ENCODE measurements at places on chromosomes 11 and 22. TPM values are rescaled to one million over a fixed set of nuclear protein-coding genes. Genes with fewer than 3 reads are reported as not detected.

DNA sequence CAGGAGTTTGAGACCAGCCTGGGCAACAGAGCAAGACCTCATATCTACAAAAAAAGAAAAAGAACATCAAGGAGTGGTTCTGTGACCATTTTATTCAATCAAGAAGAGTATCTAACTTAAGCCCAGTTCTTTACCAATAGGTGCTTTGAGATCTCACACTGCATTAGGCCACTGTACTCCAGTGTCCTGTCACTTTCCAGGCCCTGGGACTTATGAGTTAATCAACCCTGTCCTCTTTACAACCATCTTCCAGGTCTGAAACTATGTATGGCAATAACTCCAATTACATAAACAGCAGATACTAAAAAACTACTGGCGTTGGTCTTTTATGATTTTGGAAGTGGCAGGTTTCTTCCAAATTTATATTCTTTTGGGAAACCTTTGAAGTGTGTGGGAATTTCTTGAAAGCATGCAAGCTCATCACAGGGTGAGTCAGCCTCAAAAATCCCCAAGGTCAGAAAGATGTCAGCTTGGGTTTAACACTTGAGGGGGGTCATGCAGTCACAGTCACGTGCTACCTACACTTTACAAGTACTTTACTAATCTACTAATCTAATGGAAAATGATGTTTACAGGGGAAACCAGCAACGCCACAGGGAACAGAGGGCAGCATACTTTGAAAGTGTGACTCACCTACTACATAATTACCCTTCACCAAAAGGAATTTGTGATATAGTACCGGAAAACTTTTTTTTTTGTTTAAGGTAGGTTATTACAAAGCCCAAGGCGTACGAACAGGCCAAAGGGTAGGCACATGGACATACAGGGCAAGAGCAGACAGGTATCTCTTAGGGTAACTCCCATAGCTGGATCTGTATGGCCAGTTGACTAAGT, 15.6 kb downstream of the PISD start:
- DNase-seq = peak; percentile 99

- no peak for DNase-seq
Observed at GRCh38 chr11:70478166-70478890, 80.0 kb downstream of the CTTN start.

The CST6 gene
- 0.82 TPM for total RNA-seq

DNA sequence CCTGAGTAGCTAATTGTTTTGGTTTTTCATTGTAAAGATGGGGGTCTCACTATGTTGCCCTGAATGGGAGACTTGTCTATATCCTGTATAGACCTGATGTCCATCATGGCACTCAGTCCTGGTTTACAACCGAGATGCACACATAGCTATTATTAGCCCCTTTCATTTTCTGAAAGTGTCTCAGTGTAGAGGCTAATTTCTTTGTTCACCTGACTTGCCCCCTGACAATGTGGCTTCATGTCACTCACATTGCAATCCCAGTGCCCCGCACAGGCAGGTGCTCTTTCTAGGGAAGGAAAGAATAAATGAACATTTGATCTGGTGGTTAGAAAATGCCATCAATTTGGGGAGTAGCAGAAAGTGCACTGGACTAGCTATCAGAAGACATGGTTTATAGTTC, 13.1 kb upstream of the KDM2A start:
- DNase-seq = no peak

The CHRDL2 gene
- not detected for total RNA-seq

DNA sequence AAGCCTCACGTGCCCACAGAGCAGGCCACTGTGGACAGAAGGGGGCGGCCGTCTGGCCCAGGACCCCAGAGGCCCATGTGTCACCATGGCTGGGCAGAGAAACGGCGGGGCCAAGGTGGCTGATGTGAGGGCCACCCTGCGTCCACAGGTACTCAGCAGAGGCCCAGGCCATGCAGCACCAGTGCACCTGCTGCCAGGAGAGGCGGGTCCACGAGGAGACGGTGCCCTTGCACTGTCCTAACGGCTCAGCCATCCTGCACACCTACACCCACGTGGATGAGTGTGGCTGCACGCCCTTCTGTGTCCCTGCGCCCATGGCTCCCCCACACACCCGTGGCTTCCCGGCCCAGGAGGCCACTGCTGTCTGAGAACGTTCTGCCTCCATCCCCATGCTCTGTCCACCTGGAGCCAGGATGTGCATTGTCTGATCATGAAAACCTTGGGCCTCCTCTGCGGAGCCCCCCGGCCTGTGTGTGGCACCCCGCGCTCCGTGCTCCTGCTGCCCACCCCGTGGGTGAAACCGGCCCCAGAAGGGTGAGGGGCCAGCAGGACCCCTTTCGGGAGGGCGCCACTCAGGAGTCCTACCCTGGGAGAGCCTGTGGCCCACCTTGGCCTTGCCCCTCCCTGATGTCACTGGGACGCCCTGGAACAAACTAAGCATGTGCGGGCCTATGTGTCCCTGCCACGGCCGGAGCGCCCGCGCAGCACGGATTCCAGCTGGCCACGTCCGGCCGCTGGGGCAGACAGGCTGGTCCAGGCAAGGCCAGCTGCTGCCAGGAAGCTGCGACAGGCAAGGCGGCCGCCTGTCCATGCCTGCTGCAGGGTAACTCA, 38.6 kb downstream of the MUC5B start:
- DNase-seq = no peak

DNA sequence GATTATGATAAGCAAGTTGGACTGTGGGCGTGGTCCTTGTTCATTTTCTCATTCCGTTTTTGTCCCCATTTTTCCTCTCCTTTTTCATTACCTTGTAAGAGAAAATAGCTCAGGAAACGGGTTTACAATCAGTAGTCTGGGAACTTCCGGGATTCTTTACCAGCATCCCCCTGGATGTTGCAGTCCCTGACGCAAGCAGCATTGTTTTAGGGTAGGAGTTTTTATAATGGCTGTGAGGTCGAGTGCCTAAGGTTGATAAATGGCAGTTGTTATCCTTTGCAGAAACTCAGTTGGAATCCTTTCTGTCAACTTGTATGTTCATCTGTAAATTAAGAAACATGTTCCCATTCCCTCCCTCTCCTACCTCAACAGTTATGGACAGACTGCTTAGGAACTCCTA, 68.3 kb downstream of the ARHGEF12 start:
- DNase-seq = no peak

DNA sequence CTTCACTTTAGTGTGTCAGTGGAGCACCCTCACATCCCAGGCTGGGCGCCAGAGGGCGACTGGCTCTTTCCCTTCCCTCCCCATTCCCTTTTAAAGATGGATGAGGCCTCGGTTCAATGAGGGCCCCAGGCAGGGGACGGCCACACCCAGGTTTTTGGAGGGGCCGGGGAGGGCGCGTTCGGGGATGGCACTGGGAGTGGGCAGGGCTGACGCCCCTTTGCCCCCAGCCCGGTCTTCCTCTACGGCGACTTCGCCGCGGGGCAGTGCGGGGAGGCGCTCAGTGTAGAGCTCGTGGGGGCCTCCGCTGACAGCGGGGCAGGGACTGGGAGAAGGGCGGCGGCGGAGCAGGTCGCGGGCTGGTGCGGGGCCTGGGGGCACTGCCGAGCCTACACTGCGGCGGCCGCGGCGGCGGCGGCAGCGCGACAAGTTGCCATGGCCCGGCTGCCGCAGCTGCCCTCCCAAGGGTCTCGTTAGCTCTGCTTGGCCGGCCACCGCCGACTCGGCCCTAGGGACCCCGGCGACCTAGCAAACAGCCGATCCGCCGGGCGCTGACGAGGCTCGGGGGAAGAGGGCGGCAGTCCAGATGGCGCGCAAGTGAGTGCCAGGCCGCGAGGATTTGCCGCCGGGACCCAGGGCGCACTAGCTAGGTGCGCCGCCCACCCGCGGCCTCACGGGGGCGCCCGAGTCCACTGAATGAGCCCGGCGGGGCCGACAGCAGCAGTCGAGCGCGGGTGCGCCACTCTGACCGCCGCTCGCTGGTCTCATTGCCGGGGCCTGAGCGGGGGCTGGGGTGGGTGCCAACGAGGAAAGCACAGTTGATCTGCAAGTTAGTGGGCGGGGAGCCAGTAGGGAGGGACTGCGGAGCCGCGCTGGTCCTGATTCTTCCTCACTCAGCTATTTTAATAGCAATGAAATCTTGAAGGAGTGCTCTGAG, 92.7 kb downstream of the RRM1 start:
- DNase-seq = no peak

- DNase-seq = no peak
Observed at GRCh38 chr22:32587449-32587848, 112.8 kb downstream of the FBXO7 start.

The C11orf42 gene
- total RNA-seq = not detected

- no peak for DNase-seq
Observed at GRCh38 chr11:122984186-122985011, 2.8 kb upstream of the BSX start.

DNA sequence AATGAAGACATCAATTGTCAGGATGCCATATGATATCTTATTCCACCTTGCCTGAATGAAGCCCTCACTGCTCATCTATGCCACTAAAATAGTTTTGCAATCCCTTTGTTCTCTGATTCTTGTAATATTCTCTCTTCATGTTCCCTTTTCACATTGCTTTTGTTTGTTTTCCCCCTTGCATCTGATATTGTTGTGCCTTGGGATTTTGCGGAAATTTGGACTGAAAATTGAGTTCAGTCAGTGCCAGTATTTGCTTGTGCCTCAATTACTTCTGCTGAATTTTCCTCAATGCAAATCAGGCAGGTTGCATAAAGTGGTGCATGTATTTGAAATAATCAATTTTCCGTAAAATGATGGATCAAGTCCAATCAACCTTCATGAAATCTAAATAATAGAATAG, 98.3 kb downstream of the PAX6 start:
- no peak for DNase-seq

- DNase-seq = no peak
Observed at GRCh38 chr11:107427569-107428180, 29.9 kb downstream of the CWF19L2 start.

DNA sequence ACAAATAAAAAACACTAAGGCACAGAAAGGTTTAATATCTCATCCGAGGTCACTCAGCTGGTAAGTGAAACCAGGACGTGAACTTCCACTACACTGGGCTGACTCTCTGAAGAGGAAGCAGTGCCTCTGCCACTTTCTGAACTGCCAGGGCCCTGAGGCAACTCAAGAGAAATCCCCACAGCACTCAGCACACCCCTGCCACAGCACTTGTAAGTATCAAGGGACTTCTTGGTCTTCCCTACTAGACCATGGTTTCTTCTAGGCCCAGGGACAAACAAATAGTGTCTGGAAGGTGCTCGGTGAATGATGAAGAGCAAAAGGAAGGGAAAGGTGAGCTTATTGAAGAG, 49.7 kb downstream of the RPL27A start:
- DNase-seq = no peak

GRCh38 chr11:18491924-18492323, 34.8 kb downstream of the TSG101 start:
- DNase-seq = no peak
